ENCODE measurements at places on chromosomes 1 and 21. TPM values are rescaled to one million over a fixed set of nuclear protein-coding genes. Genes with fewer than 3 reads are reported as not detected.

DNA sequence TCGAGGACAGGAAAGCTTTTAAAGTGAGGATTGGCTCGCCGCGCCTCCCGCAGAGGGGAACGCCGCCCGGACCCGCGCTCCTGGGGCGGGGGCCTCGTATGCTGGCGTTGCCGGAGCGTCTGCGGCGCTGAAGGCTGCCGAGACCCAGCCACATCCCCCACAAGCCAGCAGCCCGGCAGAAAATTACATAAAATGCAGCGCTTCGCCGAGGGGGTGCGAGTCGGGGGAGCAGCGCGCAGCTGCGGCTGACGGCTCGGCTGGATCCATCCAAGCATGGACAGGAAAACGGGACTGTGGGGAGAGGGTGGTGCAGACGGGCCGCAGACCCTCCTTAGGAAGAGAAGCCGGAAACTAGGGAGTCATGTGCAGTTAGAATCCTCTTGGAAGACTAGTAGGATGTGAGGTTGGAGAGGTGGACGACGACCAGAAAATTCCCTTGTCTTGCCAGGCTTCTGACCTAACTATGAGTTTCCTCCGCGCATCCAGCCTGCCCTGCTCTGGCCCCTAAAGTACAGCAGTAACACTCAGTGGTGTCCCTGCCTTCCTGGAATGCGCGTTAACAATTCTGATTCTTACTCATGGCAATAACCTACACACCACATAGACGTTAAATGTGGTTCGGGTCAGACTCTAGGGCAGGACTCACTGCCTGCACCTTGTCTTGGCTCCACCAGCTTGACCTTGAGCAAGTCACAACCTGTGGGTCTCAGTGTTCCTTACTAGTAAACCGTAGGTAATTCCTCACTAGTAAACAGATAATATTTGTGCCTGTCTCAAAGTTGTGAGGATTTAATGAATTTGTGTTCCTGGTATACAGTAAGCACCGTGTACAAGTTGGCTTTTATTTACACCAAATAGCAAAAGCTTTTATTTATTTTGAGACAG is 953 bp upstream of the BRWD1 start:
- H3K4me1 ChIP-seq: peaks cover 27% of the 10 kb centered on the region
- DNase-seq: peak; percentile 40
- H3K4me3 ChIP-seq: peak overlapping the region; percentile 83
- H3K27me3 ChIP-seq: no peaks in the 10 kb centered on the region
- H3K27ac ChIP-seq: peak overlapping the region; percentile 98

- H3K36me3 ChIP-seq: no peaks in the 10 kb centered on the region
- H3K4me3 ChIP-seq: no peak overlapping the region
- H3K27me3 ChIP-seq: no peaks in the 10 kb centered on the region
- DNase-seq: no peak
Measured at GRCh38 chr1:237411621-237412020, 369.6 kb downstream of the RYR2 start.

GRCh38 chr1:161198194-161198896 is 509 bp downstream of the ADAMTS4 start:
- no peaks in the 10 kb centered on the region for H3K27me3 ChIP-seq
- DNase-seq: no peak
- no peaks in the 10 kb centered on the region for H3K36me3 ChIP-seq
- H3K4me1 ChIP-seq: peaks cover 18% of the 10 kb centered on the region
- H3K4me3 ChIP-seq: no peak overlapping the region

Gene TTC3
- total RNA-seq: 246 TPM

GRCh38 chr1:53362851-53363642 is 35.2 kb upstream of the LRP8 start:
- H3K27me3 ChIP-seq: no peaks in the 10 kb centered on the region
- H3K4me1 ChIP-seq: no peaks in the 10 kb centered on the region
- no peak overlapping the region for H3K4me3 ChIP-seq
- H3K27ac ChIP-seq: no peak overlapping the region
- no peaks in the 10 kb centered on the region for H3K36me3 ChIP-seq

DNA sequence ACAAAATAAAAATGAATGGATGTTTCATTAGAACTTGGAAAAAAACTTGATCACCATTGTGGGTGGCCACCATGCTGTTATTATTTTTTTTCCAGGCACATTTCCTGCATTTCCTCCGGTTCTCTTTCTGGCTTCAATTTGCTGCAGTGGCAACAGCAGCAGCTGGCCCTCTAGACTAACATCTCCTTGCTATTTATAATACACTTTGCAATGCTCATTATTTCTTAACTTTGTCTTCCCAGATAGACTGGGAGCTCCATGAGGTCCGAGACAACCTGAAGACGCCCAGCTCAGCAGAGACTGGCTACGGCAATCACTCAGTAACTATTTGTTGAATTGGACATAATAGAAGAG is 53.4 kb upstream of the ATP5PO start:
- H3K27me3 ChIP-seq: no peaks in the 10 kb centered on the region
- H3K4me3 ChIP-seq: no peak overlapping the region
- H3K4me1 ChIP-seq: peaks cover 17% of the 10 kb centered on the region
- no peak for DNase-seq
- H3K36me3 ChIP-seq: no peaks in the 10 kb centered on the region

Gene FCRL4
- total RNA-seq: not detected

DNA sequence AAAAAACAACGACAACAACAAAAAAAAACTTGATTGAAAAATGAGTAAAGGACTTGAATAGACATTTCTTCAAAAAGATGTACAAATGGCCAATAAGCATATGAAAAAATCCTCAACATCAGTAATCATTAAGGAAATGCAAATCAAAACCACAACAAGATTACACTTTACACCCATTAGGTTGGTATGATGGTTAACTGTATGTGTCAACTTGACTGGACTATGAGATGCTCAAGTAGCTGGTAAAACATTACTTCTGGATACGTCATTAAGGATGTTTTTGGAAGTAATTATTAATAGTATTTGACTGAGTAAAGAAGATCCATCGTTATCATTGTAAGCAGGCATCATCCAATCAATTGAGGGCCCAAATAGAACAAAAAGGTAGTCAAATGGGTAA is 34.9 kb upstream of the LYPLAL1 start:
- H3K4me3 ChIP-seq: no peak overlapping the region
- no peak for DNase-seq
- no peaks in the 10 kb centered on the region for H3K36me3 ChIP-seq
- no peaks in the 10 kb centered on the region for H3K4me1 ChIP-seq

Gene PPCS
- total RNA-seq: 27.4 TPM

Gene TFF3
- total RNA-seq: 16.3 TPM

Gene GPR3
- not detected for total RNA-seq

DNA sequence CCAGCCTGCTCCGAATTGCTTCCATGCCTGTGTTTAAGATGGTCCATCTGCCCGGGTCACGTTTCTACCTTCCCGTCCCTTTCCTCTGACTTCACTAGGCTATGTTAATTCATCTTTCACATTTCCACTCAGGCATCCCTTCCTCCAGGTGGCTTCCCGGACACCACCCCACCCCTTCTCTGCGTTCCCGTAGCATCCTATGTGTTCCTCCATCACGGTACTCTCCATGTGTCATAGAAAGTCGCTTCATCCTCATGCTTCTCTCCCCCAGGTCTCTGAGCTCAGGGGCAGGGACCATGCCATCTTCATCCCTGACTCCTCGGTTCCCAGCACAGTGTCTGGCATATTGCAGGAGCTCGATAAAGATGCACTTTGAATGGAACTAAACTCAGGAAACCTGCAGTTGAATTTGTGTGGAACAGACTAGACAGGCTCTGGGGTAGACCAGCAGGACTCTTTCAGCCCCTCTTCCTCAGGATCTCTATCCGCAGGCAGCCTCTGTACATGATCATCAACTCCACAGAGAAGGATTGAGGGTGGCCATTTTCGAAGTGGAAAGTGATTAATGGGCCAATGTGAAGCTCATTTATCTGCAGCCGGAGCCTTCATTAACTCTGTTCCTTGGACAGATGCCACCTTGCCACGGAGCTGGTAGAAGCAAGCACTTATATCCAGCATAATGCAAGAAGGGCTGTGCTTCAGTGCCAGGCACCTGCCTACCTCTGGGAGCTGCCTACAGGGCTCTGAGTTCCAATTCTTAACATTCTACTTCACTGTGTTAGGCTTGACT is 9.1 kb downstream of the C1orf226 start:
- no peak overlapping the region for H3K27ac ChIP-seq
- no peak for DNase-seq
- H3K4me1 ChIP-seq: no peaks in the 10 kb centered on the region

DNA sequence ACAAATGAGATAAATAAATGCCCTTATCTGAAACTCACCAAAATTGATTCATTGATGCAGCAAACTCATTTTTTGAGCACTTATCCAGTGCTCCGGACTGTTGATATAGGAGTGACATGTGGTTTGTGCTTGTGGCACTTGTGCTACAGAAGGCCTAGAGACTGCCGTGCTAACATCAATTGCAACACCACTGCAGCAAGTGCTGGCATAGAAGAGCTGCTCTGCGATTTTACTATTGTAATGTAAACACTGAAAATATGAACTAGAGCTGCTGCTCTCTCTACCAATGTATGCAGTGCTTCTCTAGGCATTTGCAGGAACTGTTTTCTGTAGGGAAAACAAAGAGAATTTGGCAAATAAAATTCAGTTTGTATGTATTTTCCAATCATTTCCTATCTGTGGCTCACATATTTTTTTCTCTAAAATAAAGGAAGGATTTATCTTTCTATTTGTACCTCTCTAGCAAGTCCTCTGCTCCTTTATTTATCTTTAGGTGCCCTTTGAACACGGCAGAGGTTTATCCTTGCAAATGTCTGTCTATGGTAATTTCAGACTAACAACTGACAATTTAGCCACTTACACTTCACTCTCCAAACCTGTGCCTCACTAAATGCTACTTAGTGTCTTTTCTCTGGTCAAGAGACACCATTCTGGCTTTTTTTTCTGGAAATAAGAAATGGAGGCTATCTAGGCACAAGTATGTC is 409.5 kb upstream of the ADGRL2 start:
- H3K36me3 ChIP-seq: no peaks in the 10 kb centered on the region
- no peak overlapping the region for H3K27ac ChIP-seq
- DNase-seq: no peak
- H3K4me3 ChIP-seq: no peak overlapping the region
- H3K4me1 ChIP-seq: no peaks in the 10 kb centered on the region

DNA sequence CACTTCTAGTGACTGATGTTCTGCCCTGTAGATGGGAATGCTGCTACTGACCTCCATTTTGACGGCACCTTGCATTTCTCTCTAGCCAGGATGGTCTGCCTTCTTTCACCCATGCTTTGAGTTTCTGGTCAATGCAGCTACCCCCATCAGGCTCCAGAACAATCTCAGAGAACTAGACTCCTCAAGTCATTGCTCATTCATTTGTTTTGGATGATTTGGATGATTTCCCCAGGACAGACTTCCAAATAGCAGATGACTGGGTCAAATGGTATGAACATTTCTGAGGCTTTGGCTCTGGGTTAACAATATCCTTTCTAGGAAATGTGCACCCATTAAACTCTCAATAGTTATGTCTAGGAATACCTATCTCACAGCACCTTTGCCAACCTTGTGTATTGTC is 63.9 kb downstream of the CSMD2 start:
- H3K27ac ChIP-seq: no peak overlapping the region
- no peak for DNase-seq
- H3K4me3 ChIP-seq: no peak overlapping the region
- no peaks in the 10 kb centered on the region for H3K36me3 ChIP-seq

GRCh38 chr1:162564762-162565218 is 3.3 kb downstream of the UAP1 start:
- H3K4me3 ChIP-seq: no peak overlapping the region
- H3K27ac ChIP-seq: no peak overlapping the region
- peaks cover 55% of the 10 kb centered on the region for H3K4me1 ChIP-seq

Gene PRAMEF17
- total RNA-seq: not detected

DNA sequence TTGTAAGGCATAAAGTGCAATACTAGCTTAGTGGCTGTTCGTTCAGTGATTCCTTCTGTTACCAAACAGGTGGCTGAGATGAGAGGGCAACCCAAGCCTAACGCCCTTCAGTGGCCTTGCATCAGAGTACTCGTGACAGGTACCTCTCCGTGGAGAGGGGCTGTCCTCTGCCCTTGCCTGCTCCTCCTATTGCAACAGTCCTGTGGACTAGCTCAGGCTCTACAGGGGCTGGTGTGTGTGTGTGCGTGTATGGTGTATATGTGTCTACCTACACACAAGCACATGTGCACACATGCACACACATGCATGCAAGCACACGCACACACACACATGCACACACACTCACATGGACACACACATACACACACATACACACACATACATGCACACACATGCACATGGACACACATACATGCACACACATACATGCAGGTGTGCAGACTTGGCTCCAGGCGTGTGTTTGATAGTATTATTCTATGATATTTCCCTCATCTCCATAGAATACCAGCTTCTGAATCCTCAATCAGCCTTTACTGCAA is 15.1 kb downstream of the TFF3 start:
- H3K36me3 ChIP-seq: no peaks in the 10 kb centered on the region
- no peaks in the 10 kb centered on the region for H3K27me3 ChIP-seq
- H3K27ac ChIP-seq: no peak overlapping the region
- DNase-seq: no peak
- H3K4me1 ChIP-seq: no peaks in the 10 kb centered on the region

DNA sequence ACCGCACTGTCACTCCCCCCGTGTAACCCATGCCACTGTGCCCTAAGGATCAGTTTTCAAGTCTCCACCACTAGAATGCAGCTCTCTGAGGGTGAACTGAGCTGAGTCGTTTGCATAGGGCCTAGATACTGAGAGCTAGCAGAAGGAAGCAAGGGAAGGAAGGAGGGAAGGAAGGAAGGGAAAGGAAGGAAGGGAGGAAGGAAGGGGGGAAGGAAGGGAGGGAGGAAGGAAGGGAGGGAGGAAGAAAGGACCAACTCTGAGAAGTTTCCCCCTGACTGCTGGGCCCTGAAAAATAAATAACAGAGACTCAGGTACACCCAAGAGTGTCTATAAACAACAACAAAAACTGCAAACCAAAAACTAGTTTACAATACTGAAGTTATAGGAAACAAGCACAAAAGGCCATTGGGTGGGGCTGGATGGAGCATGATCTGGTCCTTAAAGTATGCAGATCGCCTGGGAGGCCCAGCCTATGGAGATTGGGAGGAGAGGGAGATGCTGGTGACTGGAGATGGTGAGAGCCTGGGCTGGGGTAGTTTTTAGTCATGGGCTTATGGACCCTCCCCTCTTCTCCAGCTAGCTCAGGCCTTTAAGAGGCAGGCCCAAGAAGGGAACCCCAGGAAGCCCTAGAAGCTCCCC is 1.7 kb upstream of the MRPS15 start:
- peaks cover 2% of the 10 kb centered on the region for H3K36me3 ChIP-seq
- no peaks in the 10 kb centered on the region for H3K27me3 ChIP-seq
- peaks cover 21% of the 10 kb centered on the region for H3K4me1 ChIP-seq
- H3K27ac ChIP-seq: no peak overlapping the region
- no peak overlapping the region for H3K4me3 ChIP-seq

DNA sequence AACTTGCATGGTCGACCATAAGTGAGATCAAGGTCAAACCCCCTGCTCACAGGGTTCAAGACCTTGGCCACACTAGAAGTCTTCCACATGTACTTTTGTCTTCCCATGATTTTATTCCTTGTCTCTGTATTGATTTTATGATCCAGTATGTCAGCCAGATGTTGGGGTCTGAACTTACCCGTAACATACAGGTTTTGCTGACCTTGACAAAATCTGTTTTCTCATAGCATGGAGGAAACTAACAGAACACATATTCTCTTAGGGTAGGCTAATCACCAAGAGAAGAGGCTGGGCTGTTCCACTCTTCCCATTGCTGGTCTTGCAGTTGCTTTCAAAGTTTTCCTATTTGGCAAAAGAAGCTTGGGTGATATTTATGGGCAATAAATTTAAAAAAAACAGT is 284.0 kb downstream of the DNM3 start:
- H3K4me1 ChIP-seq: no peaks in the 10 kb centered on the region
- no peaks in the 10 kb centered on the region for H3K27me3 ChIP-seq
- no peak overlapping the region for H3K4me3 ChIP-seq
- H3K36me3 ChIP-seq: no peaks in the 10 kb centered on the region
- no peak for DNase-seq

- H3K36me3 ChIP-seq: no peaks in the 10 kb centered on the region
- no peak overlapping the region for H3K27ac ChIP-seq
- no peaks in the 10 kb centered on the region for H3K27me3 ChIP-seq
- H3K4me3 ChIP-seq: no peak overlapping the region
- DNase-seq: no peak
Measured at GRCh38 chr1:200979574-200980451, 43.7 kb downstream of the KIF21B start.

Measured in body of pancreas (tissue), 4 donors.